ENCODE measurements at places on chromosomes 12 and 14. TPM values are rescaled to one million over a fixed set of nuclear protein-coding genes. Genes with fewer than 3 reads are reported as not detected.

DNA sequence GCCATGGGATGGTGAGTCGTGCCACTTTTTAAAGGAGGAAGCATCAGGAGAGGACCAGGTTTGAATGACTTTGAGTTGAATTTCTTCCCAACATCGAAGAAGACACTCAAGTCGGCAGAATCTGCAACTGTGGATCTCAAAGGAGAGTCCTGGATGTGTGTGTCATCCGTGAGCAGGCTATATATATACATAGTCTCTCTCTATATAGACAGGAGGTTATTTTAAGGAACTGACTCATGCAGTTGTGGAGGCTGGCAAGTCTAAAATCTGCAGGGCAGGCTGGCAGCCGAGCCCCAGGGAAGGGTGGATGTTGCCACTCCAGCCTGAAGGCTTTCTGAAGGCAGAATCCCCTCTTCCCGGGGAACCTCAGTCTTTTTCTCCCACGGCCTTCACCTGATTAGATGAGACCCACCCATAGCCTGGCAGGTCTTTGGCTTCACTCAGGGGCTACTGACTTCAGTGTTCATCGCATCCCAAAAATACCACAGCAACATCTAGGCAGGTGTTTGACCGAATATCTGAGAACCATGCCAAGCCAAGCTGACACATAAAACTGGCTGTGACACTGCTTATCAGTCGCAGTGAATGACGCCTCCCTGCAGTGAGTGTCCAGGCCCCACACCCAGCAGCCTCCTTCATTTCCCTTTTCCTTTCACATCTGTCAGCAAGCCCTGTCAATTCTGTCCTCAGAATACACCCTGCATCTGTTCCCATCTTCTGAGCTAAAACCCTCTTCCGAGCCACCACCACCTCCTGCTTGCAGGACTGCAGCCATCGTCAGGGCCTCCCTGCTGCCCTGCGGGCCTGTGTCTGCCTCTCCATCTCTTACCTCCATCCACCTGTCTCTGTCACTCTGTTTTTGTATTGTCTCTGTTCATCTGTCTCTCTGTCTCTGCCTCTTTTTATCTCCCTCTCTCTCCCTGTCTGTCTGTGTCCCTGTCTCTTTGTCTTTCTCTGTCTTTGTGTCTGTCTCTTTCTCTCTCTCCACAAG is 54.0 kb downstream of the ZNF664 start:
- no peak for DNase-seq

AQP2 gene
- not detected for total RNA-seq

PLEKHH1 gene
- 2.4 TPM for total RNA-seq

- DNase-seq: no peak
Observed at GRCh38 chr12:127054531-127054930, 1212.4 kb upstream of the TMEM132C start.

- DNase-seq: peak; percentile 90
Observed at GRCh38 chr12:56116267-56117081, at the start of gene RPL41. TSS of gene RPL41 (plus strand) at chr12:56116633.

GRCh38 chr12:124578445-124578844 is 11.0 kb upstream of the NCOR2 start:
- DNase-seq: no peak

DNA sequence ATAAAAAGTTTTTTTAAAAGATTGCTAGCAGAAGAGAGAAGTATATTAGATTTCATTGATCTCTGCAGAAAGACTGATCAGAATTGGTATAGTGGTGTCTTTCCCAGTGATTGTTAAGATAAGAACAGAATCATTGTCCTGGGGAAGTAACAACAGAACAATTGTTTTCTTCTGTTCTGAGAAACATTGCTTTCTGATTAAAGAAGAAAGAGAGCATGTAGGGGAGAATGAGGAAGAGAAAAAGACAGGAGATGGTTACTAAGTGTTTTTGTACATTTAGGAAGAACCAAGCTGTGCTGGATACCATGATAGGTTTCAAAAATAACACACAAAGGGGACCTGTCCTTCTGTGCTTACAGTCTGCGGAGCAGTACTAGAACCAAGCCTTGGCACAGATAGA is 5.0 kb downstream of the USP30 start:
- no peak for DNase-seq

SELPLG gene
- total RNA-seq: 23.0 TPM

Data from activated naive CD8-positive, alpha-beta T cell treated with anti-CD3 and anti-CD28 coated beads for 36 hours (primary cell).